ENCODE measurements at places on chromosomes 6 and 20. TPM values are rescaled to one million over a fixed set of nuclear protein-coding genes. Genes with fewer than 3 reads are reported as not detected.

C6orf15 gene
- not detected for total RNA-seq

GJA1 gene
- total RNA-seq = 67.3 TPM

STX11 gene
- 2.1 TPM for total RNA-seq

RIMS1 gene
- total RNA-seq = 15.7 TPM

SLC35B3 gene
- 12.5 TPM for total RNA-seq

NSFL1C gene
- 28.7 TPM for total RNA-seq

ULBP1 gene
- total RNA-seq = not detected

Data from skeletal muscle tissue (tissue), 5 donors.